Cortex of kidney (tissue), 1 donor: ENCODE measurements at places on chromosomes 16 and 17.

DNA sequence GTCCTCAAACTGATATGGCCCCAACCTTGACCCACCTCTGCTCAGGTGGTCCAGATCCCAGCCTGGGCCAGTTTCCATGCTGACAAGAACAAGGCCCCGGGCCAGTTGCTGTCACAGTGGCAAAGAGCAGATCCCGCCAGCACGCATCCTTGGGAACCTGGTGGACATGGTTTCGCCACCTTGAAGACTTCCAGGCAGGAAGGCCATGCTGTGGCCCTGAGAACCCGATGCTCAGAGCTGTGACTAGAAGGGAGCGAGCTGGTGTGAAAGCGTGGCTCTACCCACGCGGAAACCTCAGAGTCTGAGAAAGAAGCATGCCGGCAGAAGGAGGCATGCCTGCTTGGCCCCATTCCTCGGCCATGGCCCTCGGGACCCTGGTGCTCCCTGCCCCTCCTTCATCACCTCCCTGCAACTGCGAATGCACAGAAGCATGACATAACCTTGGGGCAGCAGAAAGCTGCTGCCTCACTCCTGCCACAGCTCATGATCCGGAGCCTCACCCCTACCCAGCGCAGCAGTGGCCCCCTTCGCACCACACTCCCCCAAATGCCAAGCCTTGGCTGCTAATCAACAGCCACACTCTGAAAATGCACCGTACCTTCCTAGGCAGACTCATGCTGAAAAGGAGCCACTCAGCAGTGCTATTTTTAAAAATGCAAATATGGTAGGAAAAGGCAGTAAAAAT lies 33.2 kb downstream of the UBE2O start:
- DNase-seq, result no peak

DNA sequence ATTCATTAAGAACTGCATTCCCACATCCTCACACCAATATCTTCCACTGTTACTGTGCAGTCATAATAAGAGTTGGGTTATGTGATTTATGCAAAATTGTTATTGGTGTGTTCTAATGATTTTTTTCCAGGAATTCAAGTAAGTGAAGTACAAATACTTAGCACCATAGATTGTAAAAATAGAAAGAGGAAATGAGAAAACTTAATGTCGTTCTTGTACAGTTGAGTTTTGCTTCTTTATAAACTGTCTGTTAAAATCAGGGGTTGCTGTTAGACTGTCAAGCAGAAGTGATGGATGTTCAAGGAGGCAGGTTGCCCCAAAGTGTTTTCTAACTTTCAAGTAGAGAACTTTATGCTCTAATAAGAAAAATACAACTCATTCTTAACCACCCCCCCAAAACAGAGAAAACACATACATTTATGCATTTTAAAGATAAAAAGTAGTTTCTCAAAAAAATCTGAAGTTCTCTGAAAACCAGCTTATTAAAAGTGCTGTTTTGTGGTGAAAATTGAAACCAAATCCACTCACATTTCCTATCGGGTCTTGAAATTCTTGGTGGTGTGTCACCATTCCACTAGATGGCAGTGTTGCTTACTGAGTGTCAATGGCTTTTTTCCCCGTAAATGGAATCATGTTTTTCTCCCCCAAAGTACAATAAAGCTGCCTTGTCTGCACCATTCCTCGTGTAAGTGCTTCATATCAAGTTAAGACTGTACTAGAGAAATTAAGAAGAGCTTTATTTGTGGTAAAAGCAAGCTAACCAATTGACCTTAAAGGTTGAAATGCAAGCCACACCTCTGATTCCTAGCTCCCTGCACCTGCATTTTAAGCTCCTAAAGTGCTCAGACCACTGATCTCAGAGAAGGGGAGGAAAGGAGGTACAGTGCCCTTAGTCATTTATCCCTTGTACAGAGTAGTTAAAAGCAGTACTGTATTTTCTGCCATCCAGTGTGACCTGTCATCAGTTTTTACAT lies 4.7 kb upstream of the IGSF6 start:
- DNase-seq, result no peak

DNA sequence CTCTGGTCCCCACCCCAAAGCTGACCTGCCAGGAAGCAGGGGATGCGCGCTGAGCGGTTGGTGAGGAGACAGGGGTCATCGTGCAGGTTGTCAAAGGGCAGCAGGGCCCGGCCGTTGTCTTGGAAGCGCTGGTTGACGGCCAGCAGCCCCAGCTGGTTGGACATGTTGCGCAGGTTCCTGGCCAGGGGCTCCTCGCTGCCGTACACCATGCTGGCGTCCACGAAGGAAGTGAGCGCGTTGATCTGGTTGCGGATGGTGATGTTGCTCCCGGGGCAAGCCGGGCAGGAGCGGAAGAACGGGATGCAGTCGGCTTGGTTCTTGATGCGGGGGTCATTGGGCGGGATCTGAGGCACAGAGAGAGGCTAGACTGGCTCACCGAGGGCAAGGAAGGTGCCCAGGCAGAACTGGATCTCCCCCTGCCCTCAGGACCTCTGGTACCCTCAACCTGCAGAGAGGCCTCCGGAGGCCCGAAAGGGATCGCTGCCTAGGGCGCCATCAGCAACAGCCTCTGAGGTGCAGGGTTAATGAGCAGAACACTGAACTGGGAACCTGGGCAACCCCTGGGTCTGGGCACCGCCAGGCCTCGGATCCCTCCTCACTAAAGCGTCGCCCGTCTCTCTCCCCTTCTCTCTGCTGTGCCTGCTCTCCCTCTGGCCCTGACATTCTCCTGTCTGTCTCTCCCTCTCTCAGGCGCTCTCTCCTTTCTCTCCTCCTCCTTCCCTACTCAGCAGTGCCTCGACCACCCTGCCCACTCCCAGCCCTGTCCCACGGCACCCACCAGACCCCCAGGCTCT lies 2.7 kb downstream of the MPO start:
- no peak for DNase-seq

DNA sequence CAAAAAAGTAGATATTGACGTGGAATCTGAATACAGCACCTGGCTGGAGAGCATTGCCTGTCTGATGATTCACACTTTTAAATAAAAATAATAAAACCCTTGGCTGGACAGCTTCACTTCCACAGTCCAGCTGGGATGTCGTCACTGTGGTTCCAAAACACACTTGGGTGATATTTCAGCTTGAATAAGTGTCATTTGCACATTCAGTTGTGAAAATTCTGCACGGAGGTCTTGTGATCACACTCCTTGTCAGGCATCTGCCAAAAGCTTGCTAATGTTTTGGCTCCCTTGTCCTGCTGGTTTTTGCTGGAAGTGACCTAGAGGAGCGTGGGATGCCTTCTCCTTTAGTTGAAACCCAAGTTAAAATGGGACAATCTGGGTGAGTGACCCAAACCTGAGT lies 60.7 kb downstream of the PCTP start:
- DNase-seq, result no peak

DNA sequence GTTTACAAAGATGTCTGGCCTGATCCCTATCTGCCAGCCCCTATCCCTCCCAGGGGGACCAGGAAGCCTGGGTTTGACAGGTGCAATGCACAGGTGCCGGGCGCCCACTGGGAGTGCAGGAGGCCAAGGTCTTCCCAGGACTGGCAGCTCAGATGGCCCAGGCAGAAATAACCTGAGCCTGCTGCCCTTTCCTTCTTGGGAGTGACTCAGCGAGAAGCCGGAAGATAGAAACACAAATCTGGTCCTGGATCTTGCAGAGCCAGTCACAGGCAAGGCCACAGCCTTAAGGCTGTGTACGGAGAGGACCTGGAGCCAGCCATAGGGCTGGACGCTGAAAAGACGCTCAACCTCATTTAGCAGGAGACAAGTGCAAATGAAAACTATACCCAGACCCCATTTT lies 27.7 kb downstream of the GPR142 start:
- DNase-seq, result no peak

GRCh38 chr17:36627101-36627500 lies 25.7 kb downstream of the MRM1 start:
- no peak for DNase-seq

DNA sequence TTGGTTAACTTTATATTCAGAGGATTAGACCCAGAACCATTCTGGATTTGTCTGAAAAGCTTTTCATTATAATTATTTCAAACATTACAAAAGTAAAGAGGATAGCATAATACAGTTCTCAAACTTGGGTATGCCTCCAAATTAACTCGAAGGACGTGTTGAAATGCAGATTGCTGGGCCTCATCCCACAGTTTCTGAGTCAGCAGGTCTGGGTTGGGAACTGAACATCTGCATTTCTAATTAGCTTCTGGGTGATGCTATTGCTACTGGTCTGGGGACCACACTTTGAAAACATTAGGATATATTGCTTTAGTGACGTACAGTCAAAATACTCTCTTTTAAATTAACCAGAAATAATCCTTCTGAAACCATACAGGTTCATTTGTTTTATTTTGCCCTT lies 10.0 kb downstream of the TPPP3 start:
- no peak for DNase-seq

DNA sequence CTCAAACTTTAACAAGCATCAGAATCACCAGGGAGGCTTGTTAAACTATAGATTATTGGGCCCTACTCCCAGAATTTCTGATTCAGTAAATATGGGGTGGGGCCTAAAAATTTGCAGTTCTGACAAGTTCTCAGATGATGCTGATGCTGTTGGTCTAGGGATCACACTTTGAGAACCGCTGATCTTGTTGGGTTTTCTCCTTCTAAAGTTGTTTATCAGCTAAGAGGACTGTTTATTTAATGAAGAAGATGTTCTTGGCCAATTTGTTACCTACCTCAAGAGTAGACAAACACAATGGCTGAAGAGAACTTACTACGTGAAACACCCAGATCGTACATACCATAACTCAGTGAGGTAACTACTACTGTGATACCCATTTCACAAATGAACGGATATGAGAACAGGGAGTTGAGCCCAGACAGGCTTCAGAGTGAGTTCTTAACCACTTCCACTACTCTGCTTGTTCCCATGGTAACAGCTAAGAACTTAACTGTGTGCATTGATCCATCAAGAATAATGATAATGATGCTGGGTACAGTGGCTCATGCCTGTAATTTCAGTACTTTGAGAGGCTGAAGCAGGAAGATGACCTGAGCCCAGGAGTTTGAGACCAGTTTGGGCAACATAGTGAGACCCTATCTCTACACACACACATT lies 85.3 kb upstream of the NSRP1 start:
- DNase-seq, result no peak

GRCh38 chr17:19248151-19248927 lies 11.2 kb downstream of the EPN2 start:
- DNase-seq, result no peak

DNA sequence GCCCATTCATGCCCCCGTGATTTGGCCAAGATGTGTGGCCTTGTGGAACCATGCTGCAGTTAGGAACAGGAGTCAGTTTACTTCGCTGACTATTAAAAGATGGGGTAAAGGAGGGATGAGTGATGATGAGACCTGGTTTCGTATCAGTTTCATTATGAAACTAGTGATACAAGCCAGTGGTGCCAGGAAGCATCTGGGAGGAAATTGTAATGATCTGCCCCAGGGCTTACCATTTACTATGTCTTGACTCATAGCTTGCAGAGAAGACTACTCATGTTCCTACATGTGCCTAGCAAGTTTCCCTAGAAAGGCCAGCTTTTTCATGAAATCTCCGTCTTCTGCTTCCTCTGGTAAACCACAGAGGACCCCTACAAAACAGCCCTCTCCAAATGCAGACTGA lies 23.2 kb downstream of the CDH3 start:
- DNase-seq, result no peak

GRCh38 chr17:77654296-77654695 lies 304.2 kb upstream of the TNRC6C start:
- no peak for DNase-seq

DNA sequence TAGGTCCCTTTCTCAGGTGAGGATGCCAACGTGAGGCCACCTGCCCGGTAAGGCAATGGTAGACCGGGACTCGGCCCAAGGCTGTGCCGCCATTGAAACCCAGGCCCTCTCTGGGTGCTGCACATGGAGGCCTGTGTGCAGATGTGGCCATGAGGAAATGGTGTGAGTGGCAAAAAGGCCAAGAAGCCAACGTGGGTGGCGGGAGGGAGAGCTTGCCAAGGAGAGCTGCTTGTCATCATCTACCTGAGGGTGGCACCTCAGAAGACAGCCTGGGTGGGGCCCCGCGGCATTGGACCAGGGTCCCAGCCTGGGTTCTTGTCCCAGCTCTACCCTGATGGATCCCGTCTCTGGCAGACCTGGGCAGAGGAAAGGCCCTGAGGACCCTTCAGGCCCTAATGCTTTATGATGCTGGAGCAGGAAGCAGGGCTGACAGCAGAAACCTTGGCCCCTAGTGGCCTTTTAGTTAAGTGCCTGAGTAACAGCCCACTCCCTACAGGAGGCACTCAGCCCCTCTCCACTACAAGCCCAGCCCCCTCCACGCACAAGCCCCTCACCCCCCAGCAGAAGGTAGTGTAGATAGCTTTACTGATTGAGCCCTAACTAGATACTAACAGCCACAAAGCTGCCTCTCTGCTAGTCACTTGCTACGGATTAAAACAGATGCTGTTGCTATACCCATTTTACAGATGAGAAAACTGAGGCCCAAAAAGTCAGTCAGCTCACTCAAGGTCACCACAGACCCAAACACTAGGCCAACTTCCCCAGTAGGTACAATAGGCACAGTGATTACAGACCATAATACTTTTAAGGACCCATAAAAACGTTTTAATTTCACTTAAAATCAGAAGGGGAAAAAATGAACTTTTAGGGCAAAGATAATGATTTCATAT lies 26.2 kb upstream of the KIFC3 start:
- DNase-seq, result no peak

DNA sequence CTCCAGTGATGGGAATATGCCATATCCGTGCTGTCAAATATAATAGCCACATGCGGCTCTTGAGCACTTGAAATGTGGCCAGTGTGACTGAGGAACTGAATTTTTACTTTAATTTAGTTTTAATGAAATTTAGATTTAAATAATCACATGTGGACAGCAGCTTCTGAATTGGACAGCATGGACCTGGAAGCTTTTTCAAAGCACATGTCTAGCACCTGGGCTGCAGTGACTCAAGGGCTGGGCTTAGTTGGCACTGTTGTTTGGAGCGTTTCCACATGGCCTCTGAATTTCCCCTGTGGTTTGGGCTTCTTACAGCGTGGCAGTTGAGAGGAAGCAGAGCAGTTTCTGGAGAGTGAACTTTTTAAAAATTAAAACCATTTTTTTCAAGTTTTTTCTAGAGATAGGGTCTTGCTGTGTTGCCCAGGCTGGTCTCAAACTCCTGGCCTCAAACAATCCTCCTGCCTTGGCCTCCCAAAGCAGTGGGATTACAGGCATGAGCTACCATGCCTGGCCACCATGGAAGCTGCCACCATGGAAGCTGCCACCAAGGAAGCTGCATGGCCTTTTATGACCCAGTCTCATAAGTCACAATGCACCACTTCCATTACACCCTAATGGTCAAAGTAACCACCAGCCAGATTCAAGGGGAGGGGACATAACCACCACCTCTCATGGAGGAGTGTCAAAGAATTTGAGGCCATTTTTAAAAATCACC lies 6.7 kb upstream of the TOB1 start:
- DNase-seq, result no peak

- no peak for DNase-seq
Measured at GRCh38 chr16:14423344-14423743, 206.7 kb downstream of the PARN start.

DNA sequence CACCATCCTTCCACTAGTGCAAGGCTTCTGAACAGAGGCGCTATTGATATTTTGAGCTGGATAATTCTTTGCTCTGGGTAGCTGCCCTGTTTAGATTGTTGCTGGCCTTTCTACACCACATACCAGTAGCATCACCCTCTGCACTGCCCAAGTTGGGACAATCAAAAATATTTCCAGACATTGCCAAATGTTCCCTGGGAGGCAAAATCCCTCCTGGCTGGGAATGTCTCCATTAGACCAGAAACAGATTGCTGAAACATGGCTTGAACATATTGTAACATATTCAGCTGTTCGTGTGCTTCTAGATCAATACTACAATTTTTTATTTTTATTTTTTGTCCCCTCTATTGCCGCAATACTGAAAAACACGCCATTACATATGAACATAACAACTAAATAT lies 174.6 kb downstream of the ABCA8 start:
- DNase-seq, result no peak

GRCh38 chr17:14429084-14429483 lies 128.2 kb downstream of the HS3ST3B1 start:
- DNase-seq, result no peak
